ENCODE measurements at places on chromosomes 12 and 14. TPM values are rescaled to one million over a fixed set of nuclear protein-coding genes. Genes with fewer than 3 reads are reported as not detected.

Gene PTPRO
- 2.8 TPM for total RNA-seq

Gene UNC119B
- 50.4 TPM for total RNA-seq

Gene DIO2
- not detected for total RNA-seq

Gene CAPS2
- 10.4 TPM for total RNA-seq

Gene PTPN6
- 2.3 TPM for total RNA-seq

Gene GPR68
- 0.30 TPM for total RNA-seq

Gene OR5AU1
- total RNA-seq: not detected

GRCh38 chr14:88559852-88560251 lies 3.0 kb upstream of the ZC3H14 start:
- DNase-seq: peak; percentile 74

DNA sequence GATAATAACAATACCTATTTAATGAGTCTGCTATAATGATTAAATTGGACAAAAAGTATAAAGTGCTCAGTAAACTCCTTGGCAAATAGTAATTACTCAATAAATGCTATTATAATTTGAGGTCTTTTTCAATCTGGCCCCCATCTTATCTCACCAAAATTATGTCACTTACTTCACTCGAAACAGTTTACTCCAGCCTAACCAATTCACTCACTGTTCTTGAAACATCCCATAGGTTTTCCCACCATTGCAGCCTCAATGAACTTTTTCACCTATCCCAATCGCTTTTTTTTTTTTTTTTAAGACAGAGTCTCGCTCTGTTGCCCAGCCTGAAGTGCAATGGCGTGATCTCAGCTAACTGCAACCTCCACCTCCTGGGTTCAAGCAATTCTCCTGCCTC lies 17.5 kb upstream of the PRKAG1 start:
- DNase-seq: no peak

DNA sequence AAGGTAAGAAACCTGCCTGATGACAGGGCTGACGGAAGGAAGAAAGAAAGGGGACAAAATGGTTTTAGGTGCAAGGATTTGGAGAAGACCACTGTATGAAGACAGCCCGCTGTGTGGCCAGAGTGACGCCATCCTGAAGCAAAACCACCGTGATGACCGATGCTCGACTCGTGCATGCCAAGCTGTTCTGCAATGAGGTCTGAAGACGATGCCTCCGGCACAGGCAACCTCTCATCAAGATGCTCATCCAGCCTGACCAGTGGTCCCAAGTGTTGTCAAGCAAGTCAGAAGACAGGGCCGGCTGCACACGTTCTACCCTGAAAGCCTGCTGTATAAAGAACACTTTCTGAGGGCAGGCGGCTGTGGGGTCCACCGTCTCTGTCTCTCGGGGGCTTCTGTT lies 34.8 kb downstream of the STX2 start:
- DNase-seq: no peak

DNA sequence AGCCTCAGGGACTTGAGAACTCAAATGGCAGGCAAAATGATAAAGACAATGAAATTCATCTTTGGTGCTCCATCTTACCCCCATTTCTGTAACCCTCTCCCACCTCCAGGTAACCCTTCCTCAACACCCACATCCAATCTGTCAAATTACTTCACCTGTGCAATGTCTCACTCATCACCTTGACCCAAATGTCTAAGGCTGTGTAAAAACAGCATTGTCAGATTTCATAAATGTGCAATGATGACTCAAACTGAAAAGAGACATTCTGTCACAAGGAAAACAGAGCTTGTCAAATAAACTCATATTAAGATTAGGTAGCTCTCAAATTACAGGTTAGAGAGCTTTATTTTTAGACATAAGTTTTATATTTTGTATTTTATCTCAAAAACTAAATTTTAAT lies 19.9 kb upstream of the COCH start:
- no peak for DNase-seq

DNA sequence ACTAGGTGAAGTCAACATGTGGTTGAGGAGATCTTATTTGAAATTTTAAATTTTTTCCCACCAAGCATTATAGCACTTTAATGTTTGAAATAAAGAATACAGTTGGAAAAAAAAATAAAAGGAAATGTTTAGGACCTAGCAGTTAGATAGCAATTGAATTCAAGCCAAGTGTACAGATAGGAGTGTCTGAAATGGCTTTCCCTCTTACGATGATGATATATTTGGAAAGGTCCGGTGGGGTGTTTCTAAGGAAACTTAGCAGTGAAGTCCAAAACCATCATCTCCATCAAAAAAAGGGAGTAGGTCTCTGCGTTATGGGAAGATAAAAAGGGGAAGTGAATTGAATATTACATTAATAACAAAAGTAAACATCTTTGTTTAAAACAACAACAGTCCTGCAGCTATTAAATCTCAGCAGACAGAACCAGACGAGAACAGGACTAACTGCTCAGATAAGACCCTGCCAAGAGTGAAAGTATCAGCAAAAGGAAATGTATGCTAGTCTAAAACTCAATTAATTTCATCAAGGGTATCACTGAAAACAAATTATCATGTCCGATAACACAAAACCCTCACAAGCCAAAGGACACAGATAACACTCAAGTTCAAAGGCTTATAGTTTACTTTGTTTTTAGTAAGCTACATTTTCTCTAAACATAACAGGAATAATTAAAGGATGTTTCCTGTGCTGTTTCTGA lies 242.0 kb downstream of the BMP4 start:
- no peak for DNase-seq

DNA sequence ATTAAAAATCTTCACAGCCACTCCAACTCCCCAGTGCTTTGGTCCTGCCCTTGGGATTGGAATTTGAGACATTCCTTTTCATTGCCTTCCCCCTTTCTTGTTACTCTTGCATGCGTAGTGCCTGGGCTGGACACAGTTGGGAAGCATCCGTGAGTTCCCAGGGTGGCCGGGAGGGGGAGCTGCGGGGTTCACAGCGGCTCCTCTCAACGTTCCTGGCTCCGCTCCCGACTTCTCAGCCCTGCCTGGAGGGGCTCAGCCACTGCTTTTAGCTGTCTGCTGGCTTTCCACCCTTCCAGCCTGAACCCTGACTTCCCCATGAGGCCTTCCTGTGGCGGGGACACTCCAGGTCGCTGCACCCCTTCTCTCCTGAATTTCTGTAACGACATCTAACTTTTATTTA lies 3.2 kb downstream of the TEX52 start:
- peak; percentile 91 for DNase-seq

DNA sequence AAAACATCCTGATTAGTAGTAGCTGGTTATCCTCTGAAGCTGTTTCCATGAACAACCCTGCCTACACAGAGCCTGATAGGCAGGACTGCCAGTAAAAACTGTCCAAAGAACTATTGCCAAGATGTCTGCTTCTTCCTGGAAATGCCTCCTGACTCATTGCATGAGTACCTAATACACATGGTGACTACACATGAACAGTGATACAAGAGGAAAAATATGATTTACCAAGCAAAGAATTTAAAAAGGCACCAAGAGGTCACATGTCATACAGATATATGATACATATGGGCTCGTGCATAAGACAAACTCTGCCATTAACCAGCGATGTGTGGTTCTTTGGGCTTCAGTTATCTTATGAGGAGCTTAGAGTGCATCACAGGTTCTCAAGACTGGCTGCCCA lies 552.3 kb downstream of the SLC16A7 start:
- DNase-seq: no peak

DNA sequence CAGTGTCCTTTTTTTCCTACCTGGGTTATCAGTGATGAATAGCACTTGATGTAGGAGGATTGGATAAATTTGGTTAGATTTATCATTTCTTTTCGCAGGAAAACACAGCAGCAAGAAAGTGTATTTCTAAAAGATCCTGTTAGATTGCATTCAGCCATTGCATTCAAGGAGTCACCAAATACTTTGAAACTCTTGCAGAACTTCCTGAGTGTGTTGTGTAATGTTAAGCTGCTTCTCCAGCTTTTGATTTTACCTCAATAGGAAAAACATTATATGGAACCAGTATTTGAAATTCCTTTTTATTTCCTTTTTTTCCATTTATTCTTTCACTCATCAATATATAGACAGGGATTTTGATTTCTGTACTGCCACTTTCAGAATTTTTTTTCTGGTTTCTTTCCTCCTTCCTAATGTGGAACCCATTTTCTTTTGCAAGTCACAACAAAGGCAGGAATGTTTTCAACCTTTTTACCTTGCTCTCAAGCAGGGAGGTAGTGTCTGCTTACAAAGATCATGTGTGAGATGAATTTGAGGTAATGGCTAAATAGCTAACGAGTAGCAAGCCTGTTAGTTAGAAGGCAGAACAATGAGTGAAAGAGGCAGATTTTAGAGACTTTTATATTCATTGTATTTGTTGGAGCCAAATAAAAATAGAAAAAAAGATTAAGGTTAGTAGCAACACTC lies 56.2 kb downstream of the PPHLN1 start:
- no peak for DNase-seq

GRCh38 chr12:29438752-29439408 lies 57.9 kb upstream of the ERGIC2 start:
- DNase-seq: no peak

DNA sequence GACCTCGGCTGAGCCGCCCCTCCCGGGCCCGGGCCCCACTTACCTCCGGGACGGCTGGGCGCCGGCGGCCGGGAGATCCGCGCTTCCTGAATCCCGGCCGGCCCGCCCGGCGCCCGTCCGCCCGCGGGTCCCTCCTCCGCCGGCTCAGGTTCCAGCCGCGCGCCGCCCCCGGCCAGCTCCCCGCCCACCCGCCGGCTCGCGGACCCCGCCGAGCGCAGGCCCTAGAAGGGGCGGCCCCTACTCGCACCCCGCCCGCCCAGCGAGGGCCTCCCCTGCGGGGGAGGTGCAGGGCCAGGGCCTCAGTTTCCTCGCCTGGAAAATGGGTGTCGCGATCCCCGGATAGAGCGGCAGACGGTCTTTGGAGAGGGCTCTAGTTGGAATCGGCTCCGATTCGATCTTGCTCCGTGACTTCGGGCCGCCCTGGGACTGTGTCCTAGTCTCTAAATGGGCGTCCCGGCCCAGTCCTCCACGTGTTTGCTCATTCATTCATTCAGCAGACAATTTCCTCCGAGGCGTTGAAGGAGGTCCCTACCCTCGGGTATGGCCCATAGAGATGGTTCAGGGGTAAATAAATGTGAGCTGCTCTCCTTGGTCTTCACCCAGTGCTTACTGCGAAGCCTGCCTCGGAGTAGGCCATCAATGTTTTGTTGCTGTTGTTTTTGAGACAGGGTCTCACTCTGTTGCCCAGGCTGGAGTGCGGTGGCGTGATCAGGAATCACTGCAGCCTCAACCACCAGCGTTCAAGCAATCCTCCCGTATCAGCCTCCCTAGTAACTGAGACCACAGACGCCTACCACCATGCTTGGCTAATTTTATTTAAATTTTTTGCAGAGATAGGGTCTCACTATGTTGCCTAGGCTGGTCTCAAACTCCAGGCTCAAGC lies at the start of gene TRPV4:
Gene TRPV4, minus strand, starts transcription at position 92 of the 883 bp plus-strand sequence. CDS start 18,602 bp downstream, outside the sequence.
- DNase-seq: peak; percentile 34

DNA sequence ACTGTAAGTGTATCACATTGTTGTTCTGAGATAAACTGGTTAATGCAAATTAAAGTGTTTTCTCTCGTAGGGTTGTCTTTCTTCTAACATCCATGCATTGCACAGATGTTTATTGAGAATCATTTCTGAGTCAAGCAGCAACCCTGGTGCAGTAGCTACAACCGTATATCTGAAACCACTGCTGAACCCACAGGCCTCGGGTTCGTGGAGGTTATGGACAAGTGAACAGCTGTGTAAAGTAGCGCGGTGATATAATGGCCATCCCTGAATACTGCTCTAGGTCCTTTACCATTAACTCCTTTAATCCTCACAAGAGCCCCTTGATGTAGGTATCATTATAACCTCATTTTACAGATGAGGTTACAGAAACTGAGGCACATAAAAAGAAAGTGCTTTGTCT lies 486.1 kb upstream of the TMEM132C start:
- DNase-seq: no peak

DNA sequence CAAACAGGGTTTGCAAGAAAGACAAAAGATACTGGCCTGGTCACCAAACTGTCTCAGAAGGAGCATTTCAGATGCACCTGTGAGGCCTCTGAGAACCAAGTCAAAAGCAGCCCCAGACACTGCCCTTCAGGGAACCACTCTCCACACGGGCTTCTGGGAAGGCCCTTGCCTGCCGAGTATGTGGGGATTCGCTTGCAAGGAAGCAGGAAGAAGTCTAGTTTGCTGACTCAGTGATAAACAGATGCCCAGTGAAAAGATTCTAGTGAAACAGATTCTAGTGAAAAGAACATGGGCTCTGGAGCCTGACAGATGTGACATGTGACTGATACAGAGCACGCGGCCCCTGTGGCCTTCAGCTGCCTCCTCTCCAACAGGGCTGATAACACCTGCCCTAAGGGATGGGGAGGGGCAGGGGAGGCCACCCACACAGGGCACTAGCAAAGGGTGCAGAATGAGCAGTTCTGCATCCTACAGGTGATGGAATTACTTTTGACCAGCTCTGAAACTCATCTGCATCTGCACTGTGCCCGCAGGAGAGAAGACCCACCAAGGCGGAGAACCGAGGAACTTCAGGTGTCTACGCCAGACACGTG lies 19.1 kb downstream of the AMN start:
- DNase-seq: no peak

DNA sequence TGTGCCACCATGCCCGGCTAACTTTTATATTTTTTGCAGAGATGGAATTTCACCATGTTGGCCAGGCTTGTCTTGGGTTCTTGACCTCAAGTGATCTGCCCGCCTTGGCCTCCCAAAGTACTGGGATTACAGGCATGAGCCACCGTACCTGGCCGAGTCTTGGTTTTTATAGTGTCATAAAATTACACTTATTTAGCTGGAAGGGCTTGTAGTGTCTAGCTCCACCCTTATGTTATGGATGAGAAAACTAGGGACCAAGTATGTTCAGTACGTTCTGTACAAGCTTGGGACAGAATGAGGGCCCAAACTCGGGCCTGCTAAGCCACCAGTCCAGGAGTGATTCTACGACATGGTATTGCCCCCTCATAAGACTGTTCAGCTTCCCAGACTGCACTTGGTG lies 35.1 kb downstream of the SYNE2 start:
- DNase-seq: no peak

DNA sequence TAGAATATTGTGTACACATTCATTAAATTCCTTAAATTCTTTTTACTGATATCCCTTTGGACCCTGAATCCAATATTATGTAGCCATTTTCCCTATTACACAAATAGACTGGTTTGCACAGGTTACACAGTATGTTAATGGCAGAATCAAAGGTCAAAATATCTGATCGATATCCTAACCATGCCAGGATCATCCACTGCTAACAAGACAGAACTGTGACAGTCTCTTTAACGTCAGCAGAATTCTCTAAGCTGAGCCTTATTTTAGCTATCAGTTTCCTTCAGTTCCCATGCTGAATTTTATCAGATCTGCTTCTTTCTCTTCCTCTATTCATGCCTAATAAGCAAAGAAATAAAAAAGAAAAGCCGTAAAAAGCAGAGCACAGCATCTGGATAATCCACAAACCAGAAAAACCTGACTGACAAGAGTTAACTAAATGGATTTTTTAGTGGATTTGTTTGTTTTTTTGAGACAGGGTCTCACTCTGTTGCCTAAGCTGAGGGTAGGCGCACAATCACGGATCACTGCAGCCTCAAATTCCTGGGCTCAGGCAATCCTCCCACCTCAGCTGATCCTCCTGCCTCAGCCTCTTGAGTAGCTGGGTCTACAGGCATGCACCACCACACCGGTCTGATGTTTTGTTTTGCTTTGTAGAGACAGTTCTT lies 130.4 kb downstream of the PAWR start:
- no peak for DNase-seq

Data from A673 (cell line).